ENCODE measurements at places on chromosomes 1 and 21.
A peak's percentile ranks its signal among the peaks of the same experiment; 100 is the strongest.

DNA sequence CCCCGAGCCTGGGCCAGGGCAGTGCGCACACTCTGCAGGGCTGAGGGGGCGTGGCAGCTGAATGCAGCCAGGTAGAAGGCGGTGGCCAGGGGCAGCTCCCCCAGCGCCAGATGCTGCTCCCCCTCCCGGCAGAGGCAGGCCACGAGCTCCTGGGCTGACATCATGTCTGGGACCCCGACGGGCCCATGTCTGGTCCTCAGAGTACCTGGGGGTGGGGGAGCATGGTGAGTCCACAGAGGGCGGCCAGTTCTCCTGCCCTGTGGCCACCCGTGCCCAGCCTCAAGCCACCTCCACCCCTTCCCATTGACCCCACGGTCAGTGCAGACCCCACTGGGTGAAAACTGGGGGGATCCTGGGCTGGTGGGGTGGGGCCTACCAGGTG is 838 bp downstream of the TTC34 start:
- DNase-seq, result no peak

GRCh38 chr1:111599781-111600693 is 19.6 kb upstream of the RAP1A start:
- no peak for DNase-seq

- peak; percentile 64 for DNase-seq
Observed at GRCh38 chr1:9292361-9293240, at the start of gene SPSB1. TSS of gene SPSB1 (plus strand) at chr1:9292894. CDS start at chr1:9355892, 62,998 bp downstream.

- DNase-seq, result no peak
Observed at GRCh38 chr1:64590316-64590715, 120.4 kb downstream of the CACHD1 start.

- no peak for DNase-seq
Observed at GRCh38 chr1:241495741-241496140, 23.8 kb downstream of the FH start.

GRCh38 chr1:228169345-228169744 is 3.7 kb downstream of the IBA57 start:
- DNase-seq, result no peak
